CD4-positive, alpha-beta T cell treated with Interleukin-15 for 4 hours (primary cell): ENCODE measurements at places on chromosomes 3 and 15.

DNA sequence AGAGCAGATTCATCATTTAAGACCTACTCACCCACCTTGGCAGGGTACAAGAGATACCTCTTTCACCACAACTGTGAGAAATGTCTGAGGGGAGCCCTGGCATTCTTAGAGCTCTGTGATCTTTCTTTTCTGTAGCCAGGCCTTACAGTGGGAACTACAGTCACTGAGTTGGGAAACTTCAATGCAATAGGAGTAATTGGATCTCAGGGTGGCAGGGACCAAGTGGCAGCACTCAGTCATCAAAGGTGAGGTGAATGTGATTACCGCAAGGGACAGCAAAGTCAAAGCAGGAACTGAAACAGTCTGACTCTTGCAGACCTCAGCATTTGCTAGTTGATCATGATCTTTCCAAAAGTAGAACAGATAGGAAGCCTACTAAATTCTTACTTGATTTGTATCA, 7.2 kb upstream of the MCF2L2 start:
- DNase-seq, result no peak

- no peak for DNase-seq
Observed at GRCh38 chr3:132749786-132750185, 27.6 kb upstream of the NPHP3 start.

GRCh38 chr15:78620021-78620526, 722 bp downstream of the CHRNA3 start:
- DNase-seq, result no peak

DNA sequence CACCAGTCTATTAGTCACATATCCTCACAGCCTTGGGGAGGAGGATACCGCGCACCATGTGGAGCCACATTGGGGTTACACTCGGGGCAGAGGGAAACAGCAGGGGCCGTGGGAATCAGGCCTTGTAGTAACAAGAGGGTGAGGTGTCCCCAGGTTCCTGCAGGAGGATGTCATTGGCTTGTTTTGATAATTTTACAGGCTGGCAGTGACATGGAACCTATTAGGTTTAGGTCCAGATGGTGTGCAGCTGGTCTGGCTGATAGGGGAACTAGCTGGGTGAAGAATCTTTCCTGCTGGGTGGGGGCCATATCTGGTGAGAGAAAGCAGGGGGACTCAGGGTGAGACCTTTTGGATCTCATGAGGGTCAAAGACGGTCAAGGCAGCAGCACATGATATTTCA, 9.8 kb upstream of the MEF2A start:
- DNase-seq, result no peak

- no peak for DNase-seq
Observed at GRCh38 chr15:42716626-42717025, 20.3 kb downstream of the CDAN1 start.

DNA sequence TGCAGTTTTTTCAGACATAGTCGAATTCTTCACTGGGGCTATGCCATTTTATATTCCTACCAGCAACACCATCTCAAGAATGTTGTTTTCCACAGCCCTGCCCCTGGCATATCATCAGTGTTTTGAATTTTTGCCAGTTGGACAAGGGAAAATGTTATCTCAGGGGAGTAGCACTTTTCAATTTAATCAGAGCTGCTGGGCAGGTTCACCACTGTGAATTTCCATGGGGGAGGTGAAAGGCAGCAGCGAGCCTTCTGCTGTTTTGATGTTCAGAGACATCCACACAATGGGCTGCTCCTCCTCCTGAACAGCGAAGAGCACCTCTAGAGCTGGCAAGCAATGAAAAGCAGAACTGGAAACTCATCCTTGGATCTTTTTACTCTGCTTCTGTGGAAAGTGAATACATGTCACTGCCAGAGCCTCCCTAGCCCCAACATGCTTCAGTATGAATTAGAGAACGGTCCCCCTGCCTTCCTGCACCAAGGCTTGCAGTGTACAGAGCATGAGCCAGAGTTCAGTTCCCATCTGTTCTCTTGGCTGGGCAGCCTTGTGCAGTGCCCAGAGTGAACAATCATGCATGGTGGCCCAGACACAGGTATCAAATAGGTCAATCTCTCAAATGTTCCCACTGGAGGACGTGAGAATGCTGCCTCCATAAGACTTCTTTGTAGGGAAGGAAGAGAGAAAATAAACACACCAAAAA, 56.1 kb upstream of the RAD18 start:
- DNase-seq, result no peak

- DNase-seq, result no peak
Observed at GRCh38 chr15:93050648-93051047, 38.4 kb downstream of the RGMA start.

- no peak for DNase-seq
Observed at GRCh38 chr3:46052531-46052930, 25.2 kb upstream of the XCR1 start.

DNA sequence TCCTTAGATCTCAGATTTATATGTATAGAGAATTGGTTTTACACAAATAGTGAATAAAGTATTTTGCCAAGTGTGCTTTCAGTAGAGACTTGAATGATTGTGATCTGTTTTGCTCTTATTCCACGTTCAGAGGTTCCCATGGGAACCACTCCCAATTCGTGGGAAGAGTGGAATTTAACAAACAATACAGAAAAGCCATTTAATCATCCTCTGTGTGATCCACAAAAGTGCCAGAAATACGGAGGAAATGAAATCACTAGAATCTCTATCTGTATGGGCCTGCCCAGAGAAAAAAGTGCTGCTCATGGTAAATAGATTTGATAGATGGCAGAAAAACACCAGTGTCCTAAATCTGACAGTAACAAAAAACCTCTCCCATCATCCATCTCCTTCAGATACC, 56.0 kb downstream of the CNTN4 start:
- DNase-seq, result no peak

DNA sequence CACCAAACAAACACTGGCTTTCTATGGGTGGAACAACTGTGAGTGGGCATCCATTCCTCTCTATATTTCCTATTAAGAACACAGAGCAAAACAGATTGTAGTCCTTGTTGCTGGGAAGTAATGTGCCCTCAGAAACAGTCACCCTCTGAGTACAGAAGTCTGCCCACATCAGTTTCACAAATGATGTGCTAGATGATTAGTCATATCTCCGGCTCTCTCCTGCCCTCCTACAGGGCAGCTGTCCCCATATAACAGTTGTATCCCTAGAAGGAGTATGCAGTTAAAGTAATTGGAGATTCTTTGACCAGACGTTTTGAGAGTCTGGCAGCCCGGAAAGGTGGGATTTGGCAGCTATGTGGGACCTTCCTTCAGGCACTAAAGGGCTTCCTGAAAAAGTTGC, 159.9 kb downstream of the APBA2 start:
- no peak for DNase-seq
